Activated CD4-positive, alpha-beta T cell treated with anti-CD3 and anti-CD28 coated beads for 4 hours (primary cell): ENCODE measurements at places on chromosomes 1 and 21.

- no peak for DNase-seq
Observed at GRCh38 chr1:87595384-87595781, 266.7 kb downstream of the LMO4 start.

DNA sequence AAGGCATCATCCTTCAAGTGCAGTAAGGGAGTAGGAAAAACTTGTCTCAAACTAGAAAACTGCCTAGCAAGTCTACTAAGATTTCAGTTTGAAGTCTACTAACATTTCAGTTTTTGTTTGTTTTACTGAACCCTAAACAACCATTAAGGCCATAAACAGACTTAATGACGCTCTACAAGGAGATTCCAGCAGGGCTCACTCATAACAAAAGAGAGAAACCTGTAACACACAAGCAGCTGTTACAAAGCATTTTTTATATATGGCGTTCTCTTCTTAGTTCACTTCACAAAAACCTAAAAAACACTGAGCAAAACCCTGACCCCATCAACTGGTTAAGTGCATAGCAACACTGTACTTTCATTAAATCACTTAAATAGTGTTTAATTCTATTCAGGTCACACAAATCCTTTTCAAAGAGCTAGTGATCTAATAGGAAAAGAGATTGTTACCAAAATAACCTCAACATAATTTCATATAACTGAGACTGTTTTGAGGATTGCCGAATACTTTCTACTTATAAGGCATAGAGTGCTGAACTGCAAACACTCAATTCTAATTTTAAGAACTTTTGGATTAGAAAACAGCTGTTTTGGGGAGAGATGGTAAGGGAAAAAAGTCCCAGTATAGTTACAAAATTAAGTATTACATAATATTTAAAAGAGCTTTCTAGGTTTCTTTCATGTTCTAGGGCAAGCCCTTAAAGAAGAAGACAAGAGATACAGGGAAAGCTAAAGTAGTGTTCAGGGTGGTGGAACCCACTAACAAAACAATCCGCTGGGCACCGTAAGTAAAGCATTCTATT is 1.4 kb downstream of the B3GALNT2 start:
- no peak for DNase-seq

- no peak for DNase-seq
Observed at GRCh38 chr1:53350853-53351767, 23.2 kb upstream of the LRP8 start.

- no peak for DNase-seq
Observed at GRCh38 chr1:2049225-2049717, 940 bp upstream of the PRKCZ start.
